AG10803 (cell line): ENCODE measurements at places on chromosomes 3 and 15.

GRCh38 chr15:62124973-62125303 is 40.1 kb downstream of the C2CD4B start:
- no peak for DNase-seq

DNA sequence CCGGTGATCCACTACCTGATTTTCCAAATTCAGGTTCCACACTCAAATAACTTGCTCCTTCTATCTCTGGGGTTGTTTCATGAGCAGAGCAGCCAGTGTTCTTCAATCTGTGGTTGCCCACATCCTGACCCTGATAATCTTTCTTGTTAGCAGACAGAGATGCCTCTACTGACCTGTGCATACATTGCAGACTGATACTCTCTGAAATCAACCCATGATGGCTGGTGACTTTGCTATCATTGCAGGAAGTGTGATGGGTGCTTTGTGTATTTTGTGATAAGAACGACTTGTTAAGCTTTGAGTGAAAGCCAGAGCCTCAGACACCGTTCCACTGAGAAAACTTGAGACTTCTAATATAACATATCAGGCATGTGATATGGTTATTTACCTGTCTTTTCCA is 39.9 kb downstream of the GATM start:
- DNase-seq, result no peak

DNA sequence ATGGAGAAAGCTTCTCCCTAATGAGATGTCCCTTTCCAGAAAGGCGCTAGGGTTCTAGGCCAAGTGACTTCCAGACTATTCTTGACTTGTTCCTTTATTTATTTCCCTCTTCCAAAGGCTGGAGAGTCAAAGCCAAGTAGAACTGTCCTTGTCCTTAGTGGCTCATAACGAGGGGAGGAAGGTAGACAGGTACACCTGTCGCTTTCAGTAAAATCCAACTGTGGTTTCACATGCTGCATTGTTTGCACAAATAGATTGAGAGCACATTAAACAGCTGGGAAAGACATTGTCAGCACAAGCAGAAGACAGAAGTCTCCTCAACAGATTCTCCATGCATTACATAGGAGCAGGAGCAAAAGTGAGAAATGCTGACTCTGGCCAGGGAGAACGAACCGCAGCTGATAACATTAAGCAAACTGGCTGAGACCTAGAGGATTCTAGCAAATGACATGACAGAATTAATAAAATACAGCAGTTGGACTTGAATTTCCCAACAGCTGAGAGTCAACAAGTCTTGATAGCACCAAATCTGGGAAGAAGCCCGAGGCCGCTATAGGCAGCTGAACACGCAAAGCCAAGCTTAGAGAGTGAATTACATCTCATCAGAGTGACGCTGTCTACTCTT is 227.7 kb downstream of the TLE3 start:
- no peak for DNase-seq

DNA sequence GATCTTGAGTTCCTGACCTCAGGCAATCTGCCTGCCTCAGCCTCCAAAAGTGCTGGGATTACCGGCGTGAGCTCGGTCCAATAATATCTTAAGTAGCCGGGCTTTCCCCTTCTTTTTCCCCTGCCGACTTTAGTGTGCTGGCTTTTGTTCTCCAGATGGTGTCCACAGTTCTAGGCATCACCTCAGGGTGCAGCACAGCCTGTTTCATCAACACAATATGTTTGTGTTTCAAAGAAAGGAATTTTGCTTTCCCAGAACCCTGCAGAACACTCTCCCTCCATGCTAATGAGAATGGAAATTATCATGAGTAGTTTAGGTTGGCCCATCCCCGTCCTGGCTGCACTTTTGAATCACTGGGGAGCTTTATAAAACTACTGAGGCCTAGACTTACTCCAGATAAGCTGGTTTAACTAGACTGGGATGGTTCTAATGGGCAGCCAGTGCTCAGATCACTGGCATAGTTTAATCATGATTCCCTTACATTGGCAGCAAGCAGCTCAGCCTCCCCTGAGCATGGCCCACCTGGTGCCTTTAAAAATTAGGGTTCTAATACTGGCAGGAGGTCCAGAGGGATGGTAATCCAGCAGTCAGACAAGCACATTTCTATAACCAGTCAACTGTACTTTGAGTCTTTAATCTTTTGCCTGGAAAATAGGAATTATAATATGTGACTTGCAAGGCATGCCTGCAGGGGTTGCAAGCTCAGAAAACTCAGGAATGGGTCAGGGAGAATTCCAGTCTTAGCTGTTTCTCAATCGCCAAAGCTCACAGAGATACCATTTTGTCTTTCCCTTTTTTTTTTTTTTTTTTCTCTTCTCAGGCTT is 127.6 kb upstream of the RASGRP1 start:
- no peak for DNase-seq

GRCh38 chr15:98843844-98844243 is 163.7 kb downstream of the PGPEP1L start:
- no peak for DNase-seq

DNA sequence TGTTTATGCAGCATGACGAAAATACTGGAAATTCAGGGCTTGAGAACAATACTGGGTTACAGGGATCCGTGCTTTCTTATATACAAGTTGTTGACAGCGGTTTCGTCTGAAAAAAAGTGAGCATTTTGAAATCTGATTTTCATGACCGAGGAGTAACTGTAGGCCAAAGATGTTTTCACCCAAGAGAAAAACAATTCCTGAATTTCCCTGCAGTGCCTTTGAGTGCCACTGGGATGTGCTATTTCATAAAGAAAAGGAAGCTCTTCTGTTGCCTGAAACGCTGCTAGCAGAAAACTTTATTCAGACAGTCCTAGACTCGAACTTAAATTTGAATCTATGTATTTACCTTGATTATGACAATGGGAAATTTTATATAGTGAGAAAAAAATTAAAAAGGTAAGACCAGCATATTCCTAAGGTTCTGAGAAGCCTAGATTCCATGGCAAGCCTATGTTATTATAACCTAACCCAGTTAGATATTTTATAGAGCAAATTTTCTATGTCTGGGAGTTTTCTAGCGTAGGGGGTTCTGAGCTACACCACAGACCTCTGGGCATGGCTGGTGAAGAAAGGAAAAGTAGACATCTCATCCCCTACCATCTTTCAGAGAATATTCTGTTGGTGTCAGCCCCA is 30.2 kb downstream of the KCNAB1 start:
- peak; percentile 76 for DNase-seq
